MM.1S (cell line): ENCODE measurements at places on chromosomes 3 and 15.

DNA sequence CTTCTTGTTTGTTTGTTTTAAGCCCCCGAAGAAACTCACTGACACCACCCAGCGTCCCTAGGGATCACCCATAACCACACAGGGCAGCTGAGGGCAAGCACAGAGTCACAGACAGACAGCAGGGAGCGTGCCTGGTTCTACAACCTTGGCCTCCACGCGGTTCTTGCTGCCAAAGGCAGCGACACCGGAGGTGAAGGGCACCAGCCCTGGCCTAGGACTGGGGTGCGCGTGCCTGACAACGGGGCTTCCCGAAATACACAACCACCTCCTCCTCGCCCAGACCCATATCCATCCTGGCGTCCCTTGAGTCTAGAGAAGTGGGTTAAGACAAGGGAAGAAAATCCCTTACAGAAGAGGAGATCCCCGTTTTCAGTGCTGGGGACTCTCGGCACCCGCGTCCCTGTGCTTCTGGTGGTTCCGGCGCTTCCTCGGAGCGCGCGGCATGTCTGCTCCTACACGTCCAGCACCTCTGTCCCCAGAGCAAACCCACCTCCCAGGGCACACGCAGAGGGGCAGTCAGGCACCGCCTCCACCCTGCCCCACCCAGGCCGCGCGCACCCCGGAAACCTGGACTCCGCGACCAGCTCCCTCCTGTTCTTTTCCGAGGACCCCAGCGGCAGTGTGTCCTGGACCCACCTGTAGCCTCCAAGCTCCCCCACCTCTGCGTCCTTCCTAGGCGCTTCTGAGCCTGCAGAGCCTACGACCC is 911 bp downstream of the RFTN1 start:
- DNase-seq = no peak

DNA sequence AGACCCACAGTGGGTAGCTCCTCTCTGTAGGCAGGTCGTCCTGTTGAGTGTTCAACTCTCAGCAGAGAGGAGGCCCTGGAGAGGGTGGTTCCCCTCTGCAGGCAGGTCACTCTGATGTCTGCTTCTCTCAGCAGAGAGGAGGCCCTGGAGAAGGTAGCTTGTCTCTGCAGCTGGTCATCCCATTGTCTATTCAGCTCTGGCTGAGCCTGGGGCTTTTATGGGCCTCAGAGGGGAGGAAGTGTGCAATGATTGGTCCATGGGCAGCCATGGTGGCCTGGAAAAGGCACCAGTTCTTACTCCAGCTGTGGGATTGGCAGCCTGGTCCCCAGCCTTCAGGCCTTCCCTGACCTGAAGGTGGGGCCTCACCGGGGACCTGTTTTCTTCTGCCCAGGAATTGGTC is 52.9 kb downstream of the PPCDC start:
- no peak for DNase-seq

GRCh38 chr15:78419367-78419766 is 18.6 kb upstream of the IREB2 start:
- DNase-seq = no peak

GRCh38 chr3:12948891-12949711 is 107.7 kb upstream of the RPL32 start:
- no peak for DNase-seq

GRCh38 chr15:63880744-63881143 is 47.0 kb upstream of the HERC1 start:
- no peak for DNase-seq

GRCh38 chr3:79604681-79605080 is 163.1 kb downstream of the ROBO1 start:
- no peak for DNase-seq

DNA sequence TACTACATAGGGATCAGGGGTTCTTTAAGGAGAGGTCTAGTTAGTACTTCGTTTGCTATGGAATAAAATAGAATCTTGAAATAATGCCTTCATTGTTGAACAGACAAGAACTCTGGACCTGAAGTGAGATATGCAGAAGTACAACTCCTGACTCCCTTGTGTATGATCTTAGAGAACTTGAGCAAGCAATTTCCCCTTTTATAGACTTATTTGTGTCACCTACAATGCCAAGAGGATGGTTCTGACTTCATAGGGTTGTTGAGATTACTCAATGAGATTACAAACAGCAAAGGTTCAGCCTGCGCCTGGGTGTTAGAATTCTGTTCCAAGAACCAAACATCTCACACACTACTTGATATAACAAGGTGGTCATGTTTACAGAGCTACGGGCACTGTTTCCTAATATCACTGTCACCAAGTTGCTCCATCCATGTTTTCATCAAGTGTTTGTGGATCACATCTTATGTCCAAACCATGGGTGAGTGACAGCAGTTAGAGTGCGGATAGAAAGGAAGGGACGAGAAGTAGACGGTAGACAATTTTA is 76.7 kb upstream of the ADAMTS9 start:
- no peak for DNase-seq

DNA sequence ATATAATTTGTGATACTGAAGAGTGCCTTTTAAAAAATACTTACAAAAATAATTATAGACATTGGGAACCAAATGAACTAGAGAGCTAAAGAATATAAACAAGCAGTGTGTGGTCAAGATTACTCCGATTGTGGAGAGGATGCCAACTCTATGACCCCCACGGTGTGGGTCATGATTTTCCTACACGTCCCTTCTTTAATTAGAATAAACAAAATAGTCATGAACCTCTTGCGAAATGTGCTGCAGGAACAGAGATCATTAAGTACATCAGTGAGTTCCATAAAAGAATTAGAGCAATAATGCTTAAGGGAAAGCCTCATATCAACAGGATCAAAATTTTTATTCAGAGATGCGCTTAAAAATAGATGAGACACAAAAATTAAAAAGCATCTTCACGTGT is 476.6 kb upstream of the ROBO1 start:
- DNase-seq = no peak

GRCh38 chr3:179474480-179474879 is 23.2 kb upstream of the GNB4 start:
- no peak for DNase-seq

DNA sequence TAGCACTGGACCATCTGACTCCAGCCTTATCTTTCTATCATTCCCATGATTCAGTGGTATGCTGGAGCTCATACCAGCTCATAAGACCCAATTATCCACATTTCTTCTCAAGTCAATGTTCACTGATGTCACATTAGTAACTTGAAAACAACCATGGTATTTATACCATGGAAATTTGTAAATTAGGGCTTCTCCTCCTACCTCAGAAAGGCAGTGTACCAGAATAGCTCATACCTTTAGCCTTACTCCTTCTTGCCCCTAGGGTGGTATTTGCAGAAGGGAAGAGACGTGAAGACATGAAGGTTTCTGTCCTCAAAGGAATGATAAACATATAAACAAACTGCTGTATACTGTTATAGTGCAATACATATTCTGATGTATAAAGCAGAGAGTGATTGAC is 114.2 kb downstream of the NEK11 start:
- DNase-seq = no peak

DNA sequence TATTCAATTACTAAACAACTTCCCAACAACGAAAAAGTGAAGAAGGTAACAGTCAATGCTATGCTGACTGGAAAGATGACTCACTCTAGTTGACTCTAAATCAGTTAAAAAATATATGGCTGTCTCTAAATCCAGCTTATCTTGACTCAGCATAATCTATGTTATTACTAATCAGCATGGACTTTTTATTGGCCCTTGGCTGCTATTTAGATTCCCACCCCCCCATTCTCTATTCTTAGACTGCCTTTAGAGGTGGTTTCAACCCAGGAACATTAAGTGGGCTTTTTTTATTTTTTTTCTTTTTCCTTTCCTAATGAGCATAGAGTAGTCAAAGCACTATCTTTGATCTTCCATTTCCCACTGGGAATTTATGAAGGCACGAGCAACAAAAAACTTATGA is 1.9 kb downstream of the PCOLCE2 start:
- no peak for DNase-seq

DNA sequence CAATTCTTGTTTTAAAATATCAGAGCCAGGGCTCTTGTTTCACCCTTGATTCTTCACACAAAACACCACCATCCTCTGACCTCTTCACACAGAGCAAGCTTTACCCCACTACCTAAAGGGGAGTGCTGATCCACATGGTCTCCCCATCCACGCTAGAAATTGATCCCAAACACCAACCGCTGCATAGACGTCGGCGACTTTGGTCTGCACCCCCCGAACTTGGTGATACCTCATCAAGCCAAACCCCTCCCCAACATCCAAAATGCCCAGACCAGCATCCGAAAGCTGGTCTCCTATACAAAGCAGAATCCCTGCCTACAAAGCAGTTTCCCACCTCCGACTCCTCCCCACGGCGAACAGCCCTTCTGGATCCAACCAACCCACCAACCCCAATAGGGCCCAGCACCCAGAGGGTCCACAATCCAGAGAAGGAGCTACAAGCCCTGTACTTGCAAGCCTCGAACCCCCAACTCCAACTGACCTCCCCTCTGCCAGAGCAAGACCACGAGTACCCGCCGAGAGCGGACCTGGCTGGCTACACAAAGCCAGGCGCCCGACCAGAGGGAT is 25.8 kb upstream of the MTHFS start:
- no peak for DNase-seq

DNA sequence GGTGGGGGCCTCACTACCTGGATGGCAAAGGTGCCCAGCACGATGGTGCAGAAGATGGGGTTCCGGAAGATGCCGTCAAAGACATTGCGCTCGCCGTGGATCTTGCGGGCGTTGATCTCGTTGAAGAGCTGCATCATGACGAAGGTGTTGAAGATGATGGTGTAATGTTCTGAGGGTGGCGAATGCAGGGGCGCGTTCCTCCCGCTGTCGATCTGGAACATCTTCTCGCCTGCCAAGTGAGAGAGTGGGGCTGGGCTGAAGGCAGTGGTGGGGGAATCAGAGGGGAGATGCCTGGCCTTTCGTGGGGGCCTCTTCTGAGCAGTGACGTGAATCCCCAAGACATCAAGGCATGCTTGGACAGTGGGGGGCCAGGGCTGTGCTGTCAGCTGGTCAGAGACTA is 19.6 kb upstream of the SEC13 start:
- no peak for DNase-seq

DNA sequence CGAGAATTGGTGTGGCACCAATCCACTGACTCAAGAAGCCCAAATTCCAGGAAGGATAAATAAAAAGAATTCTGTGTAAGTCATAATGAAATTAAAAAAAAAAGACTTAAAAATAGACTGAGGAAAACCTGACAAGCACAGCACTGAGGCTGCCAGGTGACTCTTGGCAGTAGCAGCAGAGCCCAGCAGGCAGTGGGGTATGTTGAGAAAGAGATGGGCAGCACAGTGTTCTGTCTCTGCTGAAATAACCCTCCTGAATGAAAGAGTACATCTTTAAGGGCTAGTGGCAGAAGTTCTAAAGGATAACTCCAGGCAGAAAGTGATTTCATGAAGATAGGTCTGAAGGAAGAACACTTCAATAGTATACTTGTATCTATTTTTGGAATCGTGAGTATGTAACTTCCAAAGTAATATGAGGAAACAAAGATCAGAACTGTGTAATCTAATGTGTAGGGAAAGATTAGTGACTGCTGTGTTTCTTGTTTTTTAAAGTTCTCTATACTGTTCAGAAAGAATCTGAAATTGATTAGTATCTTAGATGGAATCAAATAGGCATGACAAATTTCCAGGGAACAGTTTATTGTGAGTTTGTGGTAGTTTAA is 75.9 kb downstream of the RAB7A start:
- DNase-seq = no peak

DNA sequence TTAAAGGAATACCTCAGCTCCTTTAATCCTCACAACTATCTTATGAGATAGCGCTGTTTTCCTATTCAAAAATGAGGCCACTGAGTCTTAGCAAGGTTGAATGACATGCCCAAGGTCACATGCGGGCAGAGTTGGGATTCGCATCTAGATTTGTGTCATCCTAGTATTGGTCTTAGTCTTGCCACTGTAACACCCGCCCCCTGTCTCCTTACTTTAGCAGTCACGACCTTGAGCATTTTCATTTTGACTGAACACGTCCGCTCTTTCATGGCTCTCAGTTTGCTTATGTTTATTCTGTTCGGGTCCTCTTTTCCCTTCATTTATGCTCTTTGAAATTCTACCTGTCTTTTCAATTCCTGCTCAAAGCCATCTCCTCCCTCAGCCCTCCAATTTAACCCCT is 112.5 kb upstream of the CADPS start:
- no peak for DNase-seq

DNA sequence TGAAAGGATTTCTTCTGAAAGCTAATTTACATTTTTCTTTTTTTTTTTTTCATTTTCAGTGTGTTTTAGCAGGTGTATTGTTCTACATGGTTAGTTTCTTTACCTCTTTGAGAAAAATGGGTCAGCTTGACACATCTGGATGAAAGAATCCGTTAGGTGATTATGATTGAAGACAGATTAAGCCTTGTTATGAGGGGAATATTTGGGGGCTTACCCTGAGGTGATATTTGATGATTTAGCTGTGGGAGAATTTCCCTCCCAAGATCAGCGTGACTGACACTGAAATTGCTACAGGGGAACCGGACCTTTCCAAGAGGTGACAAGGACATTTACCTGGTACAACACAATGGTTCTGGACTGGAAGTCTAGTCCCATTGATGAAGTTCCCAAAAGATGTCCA is 147.5 kb downstream of the NFKBIZ start:
- no peak for DNase-seq
